ENCODE measurements at places on chromosomes 11 and 22.

DNA sequence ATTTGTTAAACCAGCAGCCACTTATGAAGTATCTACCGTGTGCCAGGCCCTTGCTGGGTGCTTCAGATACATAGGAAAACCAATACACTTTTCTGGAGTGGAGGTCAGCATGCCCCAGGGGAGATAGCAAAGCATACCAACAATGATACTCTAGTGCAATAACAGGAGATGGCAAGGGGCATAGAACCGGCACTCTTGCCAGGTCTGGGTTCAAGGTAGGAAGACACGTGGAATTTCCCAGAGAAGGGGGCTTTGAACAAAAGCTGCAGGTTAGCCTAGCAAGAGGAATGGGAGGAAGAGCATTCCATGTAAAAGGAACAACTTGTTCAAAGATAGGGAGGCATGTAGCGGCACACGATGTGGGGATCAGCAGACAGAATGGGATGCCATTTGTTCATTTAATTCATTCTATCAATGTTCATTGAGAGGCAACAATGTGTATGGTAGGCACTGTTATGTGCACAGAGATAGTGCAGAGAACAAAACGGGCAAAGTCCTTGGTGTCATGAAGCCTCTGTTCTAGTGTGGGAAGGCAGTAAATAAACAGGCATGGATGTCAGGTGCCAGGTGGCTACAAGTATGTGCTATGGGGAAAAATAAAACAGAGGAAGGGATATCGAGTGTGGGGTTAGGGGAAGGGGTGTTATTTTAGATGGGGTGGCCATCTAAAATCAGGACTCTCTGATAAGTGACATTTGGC lies 162.6 kb upstream of the E2F8 start:
- no peak for DNase-seq

DNA sequence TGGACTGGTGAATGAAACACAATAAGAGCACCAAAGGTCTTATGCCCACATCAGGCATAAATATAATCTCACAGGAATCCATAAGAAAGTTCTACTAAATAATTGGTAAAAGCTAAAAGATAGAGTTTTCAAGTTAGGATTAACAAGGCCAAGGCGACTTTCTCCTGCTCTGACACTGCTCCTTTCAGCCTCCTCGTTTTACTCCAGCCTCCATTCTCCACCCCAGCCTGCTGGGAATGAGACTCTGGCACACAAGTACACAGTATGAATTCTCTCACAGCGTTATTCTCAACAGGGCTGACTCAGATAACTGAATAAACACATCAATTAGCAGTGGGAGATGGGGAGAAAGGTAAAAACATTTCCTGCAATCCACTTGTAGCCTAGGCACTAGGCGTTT lies 94.9 kb downstream of the APOL5 start:
- no peak for DNase-seq

DNA sequence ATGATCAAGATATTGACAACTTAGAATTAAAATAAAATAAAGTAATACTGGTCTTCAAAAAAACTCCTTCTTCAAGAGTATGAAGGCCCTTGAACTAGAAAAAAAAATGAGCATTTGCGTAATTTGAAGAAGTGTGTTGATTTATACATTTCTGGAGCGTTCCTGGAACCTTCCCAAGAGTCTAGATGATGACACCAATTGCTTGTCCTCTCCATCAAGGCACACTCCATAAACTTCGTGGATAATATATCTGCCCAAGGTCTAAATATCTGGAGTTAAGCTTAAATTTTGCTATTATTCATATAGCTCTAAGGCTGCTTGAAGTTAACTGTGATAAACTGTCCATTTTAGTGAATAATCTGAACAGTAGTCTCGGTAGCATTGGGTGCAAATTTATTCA lies 361.3 kb upstream of the CNTN5 start:
- DNase-seq: no peak

DNA sequence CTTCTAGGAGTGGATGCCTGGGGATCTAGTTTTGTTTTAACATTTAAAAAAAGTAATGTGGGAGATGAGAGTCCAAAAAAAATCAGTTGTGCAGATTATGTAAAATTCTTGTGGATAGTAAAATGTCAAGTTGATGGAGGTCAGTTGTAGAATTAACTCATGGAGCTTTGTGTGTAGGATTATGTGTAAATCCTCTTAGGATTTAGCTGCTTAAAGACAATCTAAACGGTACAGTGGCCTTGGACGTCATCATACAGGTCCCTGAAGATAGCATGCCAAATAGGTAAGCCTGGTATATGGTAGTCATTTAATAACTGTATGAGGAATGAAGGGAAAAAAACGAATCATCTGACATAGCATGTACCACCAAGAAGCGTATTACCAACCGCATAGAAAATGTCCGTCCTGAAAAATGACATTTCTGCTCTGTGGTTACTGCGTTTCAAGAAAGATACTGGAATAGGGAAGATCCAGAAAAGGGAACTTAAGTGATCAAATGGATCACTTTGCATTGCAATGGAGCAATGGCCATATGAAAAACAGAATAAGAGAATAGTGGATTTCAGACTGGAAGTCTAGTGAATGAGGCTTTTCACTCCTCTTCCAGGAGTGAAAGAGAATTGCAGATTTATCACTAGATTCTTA lies 61.3 kb downstream of the BCL2L13 start:
- no peak for DNase-seq

- DNase-seq: no peak
Measured at GRCh38 chr11:109735128-109735527, 313.1 kb downstream of the C11orf87 start.

GRCh38 chr11:33055375-33055774 lies 16.0 kb downstream of the TCP11L1 start:
- no peak for DNase-seq

DNA sequence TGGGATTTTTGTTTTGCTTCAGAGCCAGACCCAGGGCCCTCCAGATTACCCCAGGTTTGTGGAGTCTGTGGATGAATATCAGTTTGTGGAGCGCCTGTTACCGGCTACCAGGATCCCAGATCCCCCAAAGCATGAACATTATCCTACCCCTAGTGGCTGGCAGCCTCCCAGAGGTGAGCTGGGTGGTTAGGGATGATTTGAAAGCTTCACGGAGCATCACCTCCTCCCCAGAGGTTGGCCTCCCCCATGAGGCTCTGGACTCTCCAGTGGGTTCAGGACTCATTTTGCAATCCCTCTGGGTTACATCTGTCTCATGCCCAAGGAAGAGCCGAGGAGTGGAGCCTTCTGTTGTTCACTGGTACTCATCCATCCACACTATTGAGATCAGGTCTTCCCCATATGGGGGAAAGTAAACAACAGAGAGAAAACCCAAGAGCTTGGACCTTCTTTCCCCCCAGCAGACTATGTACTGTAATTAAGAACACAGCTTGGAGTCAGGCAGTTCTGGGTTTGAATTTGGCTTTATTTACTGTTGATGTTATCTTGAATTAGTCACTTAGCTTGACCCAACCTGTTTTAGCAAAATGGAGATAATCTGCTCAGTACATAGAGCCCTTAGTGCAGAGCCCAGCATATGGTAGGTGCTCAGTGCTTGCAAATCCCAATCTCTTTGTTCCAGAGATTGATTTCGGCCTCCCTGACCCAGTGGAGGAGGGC lies 2.5 kb downstream of the MRPL49 start:
- no peak for DNase-seq

- no peak for DNase-seq
Measured at GRCh38 chr11:61545341-61545740, 35.5 kb downstream of the SYT7 start.

DNA sequence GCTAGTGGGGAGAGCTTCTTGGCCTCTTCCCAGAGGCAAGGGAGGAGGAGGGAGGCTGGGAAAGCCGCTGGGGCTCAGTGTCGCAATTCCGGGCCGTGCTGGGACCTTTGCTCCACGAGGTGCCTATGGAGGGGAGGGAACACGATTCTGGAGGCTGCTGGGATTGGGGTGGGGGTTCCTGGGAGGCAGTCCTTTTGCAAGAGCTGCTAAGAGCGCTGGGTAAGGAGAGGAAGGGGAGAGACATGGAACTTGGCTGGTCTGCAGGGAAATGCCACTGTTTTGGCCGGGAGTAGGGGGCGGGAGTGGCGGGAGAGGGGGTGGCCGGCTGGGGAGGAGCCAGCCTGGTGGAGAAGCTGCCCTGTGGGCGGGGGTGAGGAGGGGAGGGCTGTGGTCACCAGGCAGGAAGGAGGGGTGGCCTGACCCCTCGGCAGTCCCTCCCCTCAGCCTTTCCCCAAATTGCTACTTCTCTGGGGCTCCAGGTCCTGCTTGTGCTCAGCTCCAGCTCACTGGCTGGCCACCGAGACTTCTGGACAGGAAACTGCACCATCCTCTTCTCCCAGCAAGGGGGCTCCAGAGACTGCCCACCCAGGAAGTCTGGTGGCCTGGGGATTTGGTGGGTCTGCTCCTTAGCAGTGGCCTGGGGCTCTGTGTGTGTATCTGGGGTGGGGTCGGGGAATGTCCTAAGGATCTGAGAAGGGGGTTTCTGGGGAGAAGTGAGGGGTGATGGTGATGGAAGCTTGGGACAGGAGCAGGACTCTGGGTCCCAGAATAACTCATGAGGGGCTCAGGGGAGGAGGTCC lies at the start of gene NR1H3:
TSS of gene NR1H3 (plus strand) at position 480 of the 800 bp plus-strand sequence. CDS start 1,221 bp downstream, outside the sequence.
- DNase-seq: no peak

GRCh38 chr11:130369713-130370112 lies 55.0 kb upstream of the ZBTB44 start:
- no peak for DNase-seq

- DNase-seq: no peak
Measured at GRCh38 chr11:119488256-119488995, 65.5 kb upstream of the THY1 start.

DNA sequence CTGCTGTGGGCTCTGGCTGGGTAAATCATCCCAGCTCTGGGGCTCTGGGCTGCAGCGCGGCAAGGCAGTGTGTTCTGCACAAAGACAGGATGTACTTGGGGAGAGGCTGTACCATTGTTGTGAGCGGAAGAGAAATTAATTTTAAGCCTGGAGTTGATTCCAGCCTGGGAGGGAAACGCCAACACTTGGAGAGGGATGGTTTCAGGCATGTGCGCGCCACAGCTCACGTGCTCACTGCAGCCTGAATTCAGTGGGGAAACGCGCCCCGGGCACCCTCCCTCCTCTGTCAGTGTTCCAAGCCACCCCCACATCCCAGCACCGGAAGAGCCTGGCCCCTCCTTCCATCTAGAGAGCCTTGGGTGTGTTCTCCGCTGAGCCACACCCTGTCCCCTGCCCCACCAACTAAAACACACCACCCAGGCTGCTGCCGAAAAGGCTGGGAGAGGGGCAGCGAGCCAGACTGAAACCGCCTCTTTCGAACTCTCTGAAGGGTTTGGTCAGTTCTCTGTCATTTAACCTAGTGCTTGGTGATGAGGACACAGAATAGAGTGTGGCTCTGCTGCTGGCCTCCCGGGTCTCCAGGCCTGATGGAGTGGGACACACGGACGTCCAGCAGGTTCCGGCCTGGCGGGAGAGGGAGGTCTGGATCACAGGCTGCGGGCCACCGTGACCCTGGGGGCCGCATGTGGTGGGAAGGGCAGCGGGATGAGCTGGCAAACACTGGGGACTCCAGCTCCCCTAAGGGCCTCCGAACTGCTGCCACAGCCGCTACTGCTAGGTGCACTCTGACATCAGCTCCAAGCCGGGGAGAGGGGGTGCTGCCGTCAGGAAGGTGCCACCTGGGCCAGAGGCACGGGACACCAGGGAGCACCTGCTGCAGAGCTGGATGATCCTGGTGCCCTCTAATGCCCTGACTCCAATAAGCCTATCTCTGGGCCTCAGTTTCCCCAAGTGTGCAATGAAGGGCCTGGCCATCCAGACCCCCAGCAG lies 230.8 kb downstream of the CTTN start:
- DNase-seq: no peak

DNA sequence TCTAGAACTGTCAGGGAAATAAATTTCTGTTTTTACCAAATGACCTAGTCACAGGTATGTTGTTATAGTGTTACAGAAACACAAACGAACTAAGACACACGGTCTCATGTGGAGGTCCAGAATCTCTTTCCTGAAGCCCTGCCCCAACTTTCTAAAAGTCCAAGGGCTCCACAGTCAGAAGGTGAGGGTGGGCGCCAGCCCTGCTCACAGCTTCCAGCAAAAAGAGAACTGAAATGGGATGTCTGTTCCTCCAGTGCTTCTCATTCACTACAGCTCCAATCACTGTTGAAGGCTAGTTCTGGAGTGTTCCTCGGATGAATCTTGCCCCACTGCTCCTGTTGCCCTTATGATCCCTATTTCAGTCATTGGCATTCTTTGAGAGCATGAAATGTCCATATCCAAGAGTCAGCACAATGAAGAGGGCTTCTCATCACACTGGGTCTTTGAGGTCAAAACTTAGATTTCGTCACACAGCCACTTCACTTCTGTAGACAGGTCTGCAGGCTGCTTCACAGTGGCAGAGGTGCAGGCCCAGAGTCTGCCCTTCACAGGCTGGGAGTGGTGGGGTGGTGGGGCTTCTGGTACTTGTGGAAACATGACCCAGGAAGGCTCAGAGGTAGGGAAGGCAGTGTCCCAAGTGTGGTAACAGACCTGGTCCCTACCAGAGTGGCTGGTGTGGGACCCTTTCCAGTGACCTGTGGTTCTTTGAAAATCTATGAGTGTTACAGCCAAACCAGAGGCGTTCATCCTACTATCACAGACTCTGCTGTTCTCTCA lies 34.9 kb downstream of the FAM181B start:
- DNase-seq: no peak

DNA sequence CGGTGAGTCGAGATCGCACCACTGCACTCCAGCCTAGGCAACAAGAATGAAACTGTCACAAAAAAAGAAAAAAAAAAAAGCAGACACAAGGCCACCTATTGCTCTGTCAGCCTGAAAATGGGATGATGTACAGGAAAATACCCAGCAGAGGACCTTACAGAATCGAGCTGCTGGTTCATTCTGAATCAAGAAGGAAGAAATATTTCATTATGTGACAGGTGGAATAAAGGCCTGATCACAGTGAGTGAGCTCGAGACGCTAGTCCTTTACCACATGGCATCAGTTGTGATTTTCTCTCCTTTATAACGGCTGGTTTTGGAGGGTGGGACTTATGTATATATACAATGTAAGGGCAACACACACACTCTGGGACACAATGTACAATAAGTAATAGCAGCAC lies 340.0 kb downstream of the LARGE1 start:
- no peak for DNase-seq

- no peak for DNase-seq
Measured at GRCh38 chr22:17232406-17232805, 13.2 kb upstream of the ADA2 start.

- no peak for DNase-seq
Measured at GRCh38 chr11:3123305-3123704, 41.8 kb downstream of the OSBPL5 start.

DNA sequence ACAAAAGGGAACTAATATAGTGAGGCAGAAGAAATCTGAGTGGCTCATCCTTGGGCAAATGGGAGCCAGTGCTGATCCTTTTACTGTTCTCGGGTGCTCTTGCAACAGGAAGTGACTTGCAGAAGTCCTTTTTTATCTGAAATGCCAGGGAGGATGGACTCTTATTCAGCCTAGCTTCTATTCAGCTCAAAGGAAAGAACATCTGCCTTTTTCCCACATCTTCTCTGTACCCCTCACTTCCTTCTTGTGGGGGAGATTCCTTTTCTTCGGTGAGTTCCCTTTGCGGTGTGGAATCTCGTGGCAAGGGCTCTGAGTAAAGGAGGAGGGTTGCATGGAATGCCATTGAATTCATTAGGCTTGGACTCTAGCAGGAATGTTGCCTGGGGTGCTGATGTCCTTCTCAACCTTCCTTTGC lies 76.2 kb downstream of the ZBTB16 start:
- DNase-seq: no peak

- DNase-seq: no peak
Measured at GRCh38 chr11:125211948-125212340, 47.4 kb downstream of the PKNOX2 start.
